Stimulated activated CD8-positive, alpha-beta memory T cell treated with anti-CD3 and anti-CD28 coated beads, Interleukin-7, amount 100 ng/mL, for 48 hours (primary cell): ENCODE measurements at places on chromosomes 3 and 15.

GRCh38 chr3:124660599-124660998 is 69.7 kb upstream of the UMPS start:
- DNase-seq = no peak

- no peak for DNase-seq
Measured at GRCh38 chr15:52101542-52102323, 10.8 kb downstream of the BCL2L10 start.

GRCh38 chr15:74302821-74303359 is 64.6 kb downstream of the CYP11A1 start:
- no peak for DNase-seq

GRCh38 chr3:72127844-72128243 is 342.9 kb upstream of the PROK2 start:
- no peak for DNase-seq

DNA sequence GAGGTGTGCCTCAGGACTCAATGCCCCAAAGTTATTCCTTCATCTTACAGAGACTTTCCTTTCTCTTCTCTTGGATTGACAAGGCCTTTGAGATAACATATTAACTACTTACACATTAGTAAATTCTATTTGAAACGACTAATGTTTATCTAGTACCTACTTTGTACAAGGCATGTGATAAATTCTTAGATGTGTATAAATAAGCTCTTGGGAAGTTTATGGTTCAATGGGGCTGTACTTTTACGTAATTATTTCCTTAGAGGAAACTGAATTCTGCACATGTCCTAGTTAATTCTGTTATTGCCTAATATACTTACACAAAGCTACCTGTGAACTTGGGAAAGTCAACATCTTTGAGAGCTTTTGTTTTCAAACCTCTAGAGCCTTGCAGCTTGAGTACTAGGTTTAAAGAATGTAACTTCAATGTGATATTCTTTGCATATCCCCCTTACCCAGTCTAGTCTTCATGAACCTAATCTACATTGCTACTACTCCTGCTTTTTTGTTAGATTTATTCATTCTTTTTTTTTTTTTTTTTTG is 58.5 kb upstream of the RAP2B start:
- DNase-seq = no peak

DNA sequence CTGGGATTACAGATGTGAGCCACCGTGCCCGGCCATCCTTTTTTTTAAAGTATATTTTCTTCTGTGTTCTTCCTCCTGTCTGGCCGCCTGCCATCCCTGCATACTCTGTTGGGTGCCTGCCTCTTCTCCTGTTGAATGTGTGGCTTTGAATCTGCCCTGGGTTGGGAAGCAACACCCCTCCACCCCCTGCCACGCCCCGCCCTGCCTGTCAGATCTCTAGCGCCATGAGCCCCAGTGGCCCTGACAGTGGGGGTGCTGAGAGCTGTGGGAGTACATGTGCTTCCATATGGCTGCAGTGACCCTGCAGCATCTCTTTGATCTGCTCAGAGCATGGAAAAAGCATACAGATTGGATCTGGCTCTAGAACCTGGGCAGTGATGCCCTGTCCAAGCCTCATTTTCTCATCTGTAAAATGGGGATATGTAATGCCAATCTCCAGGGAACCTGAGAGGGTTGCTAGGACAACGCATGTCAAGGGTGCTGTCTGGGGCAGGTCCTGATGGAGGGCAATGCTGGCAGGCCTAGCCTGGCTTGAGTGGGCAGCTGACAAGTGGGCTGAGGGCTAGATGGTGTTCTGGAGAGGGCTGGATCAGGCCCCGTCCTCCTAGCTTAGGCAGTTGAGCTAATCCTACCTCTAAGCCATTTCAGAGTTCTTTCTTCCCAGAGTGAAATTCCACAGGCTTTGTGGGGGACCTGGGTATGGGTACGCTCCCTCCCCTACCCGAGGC is 23.9 kb downstream of the CCDC13 start:
- no peak for DNase-seq

GRCh38 chr15:96053031-96053780 is 277.3 kb upstream of the NR2F2 start:
- no peak for DNase-seq

GRCh38 chr3:178537122-178537705 is 978 bp downstream of the KCNMB2 start:
- DNase-seq = no peak

DNA sequence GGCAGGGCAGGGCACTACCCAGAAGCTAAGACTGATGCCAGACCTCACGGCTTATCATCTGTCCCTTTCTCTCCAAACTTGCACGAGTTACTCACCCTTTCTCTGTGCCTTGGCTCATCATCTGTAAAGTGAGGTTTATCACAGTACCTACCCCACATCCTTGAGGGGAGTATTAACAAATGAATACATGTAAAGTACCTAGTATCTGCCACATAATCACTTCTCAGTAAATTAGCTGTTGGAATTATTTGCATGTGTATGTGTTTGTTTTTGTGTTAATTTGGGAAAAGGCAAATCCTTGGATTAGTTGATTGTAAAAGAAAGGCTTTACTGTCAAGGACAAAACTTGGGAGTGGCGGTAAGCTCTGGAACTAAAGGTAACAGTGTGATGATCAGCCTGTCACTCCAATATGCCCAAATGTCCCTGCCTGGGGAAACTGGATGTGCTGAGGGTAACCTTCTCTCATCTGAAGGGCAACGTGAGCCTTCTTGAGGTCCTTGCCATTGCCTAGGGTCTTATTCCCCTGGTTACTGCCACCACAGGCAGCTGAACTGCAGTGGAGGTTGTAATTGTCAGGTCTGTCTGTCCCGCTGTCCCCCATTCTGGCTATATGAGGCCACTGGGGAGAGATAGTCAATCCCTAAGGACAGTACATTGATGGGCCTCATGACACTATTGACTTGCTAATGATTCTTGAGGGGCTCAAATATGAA is 269.4 kb downstream of the CLSTN2 start:
- DNase-seq = no peak

GRCh38 chr15:81765816-81766215 is 280.0 kb downstream of the MEX3B start:
- DNase-seq = no peak

GRCh38 chr3:56938530-56938929 is 121.9 kb upstream of the SPATA12 start:
- DNase-seq = no peak
